BJ (cell line): ENCODE measurements at places on chromosomes 13 and 19. TPM values are rescaled to one million over a fixed set of nuclear protein-coding genes. Genes with fewer than 3 reads are reported as not detected.

Gene ZNF548
- 12.7 and 13.3 TPM in 2 replicates for polyA plus RNA-seq

DNA sequence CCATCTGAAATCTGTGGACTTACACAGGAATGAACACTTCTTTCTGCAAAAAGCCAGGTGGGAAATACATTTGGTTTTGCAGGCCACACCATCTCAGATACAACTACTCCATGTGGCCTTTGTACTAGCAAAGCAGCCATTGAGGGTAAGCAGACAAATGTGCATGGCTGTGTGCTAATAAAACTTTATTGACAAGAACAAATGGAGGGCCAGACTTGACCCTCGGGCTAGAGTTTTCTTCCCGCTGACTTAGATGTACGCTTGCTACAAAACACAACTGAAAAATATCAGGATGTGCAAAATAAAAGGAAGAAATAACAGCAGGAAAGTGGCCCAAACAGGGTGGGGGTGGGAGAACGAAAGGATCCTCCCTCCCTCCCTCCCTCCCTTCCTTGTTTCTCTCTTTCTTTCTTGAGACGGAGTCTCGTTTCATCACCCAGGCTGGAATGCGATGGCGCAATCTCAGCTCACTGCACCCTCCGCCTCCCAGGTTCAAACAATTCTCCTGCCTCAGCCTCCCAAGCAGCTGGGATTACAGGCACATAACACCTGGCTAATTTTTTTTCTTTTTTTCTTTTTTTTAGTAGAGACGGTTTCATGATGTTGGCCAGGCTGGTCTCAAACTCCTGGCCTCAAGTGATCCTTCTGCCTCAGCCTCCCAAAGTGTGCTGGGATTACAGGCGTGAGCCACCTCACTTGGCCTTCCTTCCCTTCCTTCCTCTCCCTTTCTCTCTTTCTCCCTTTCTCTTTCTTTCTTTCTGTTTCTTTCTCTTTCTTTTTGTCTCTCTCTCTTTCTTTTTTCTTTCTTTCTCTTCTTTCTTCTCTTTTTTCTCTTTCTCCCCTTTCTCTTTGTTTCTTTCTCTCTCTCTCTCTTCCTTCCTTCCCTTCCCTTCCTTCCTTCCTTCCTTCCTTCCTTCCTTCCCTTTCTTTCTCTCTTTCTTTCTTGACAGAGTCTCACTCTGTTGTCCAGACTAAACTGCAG, 29.3 kb downstream of the CCL25 start:
- no peak for DNase-seq

Gene C2CD4C
- polyA plus RNA-seq: 0.04 and 0.07 TPM in 2 replicates

DNA sequence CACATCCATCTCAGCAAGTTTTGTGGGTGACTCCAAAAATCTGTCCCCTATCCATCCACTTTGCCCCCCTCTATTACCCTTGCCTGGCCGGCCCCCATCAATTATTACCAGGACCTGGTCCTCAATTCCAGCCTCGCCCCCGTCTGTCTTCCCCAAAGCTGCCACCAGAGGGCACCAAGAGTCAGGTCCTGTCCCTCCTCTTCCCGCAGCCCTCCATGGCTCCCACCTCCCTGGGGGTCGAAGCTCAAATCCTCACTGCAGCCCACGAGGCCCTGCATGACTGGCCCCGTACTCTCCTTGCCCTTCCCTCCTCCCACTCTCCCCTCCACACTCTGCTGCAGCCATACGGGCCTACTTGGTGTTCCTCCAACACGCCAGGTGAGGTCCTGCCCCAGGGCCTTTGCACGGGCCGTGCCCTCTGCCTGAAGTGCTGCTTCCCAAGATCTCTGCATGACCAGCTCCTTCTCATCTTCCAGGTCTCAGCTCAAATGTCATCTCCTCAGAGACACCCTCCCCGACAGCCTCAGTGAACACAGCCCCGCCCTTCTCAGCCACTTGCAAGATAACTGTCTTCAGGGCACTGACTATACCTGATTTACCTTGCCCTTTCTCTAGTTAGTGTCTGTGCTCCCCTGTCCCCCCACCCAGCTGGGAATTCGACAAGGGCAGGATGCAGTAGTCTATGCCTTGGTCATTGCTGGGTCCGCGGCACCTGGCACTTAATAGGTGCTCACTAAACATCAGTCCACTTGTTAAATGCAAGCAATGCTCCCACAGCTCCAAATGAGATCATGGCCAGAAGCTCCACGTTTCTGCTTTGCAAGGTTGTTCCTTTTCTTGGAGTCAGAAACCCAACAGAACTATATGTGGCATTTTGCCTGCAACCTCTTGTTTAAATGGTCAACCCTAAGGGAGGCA, 16.8 kb upstream of the SEMA6B start:
- no peak for DNase-seq

Gene ZNF723
- not detected in 2 replicates for polyA plus RNA-seq
